LNCaP clone FGC (cell line): ENCODE measurements at places on chromosomes 7 and 10.

DNA sequence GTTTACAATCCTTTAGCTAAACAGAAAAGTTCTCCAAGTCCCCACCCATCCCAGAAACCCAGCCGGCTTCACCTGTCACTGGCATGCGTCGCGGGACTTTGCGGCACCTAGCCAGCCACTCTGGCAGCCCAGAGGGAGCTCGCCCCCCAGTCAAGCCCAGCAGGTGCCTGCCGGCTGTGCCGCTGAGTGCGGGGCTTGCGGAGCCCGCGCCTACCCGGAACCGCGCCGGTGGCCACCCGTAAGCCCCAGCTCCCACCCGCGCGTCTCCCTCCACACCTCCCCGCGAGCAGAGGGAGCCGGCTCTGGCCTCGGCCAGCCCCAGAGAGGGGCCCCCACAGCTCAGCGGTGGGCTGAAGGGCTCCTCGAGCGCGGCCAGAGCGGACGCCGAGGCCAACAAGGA lies 446.1 kb downstream of the GRM8 start:
- no peak for DNase-seq

GRCh38 chr7:47573758-47574481 lies 8.0 kb downstream of the TNS3 start:
- no peak for DNase-seq

- DNase-seq, result no peak
These were observed 6.5 kb upstream of the NANOS1 start for GRCh38 chr10:119022846-119023552.

DNA sequence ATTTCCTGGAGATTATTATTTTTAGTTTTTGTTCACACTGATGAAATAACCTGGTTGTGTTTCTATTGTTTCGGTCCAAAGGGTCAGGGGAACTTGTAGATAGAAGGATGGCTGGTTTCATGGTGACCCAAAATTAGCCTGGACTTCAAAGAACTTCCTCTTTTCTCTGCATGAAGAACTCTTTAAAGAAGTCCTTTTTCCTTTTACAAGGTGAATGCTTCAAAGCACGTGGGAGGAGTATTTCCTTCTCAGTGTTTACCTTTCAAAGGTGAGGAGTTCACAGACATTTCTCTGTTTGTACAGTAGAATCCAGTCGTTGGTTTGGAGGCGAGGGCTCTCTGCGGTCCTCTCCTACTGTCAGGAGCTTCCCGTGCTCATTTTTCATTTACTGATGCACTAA lies 561.7 kb downstream of the GATA3 start:
- peak; percentile 50 for DNase-seq

- DNase-seq, result no peak
These were observed 2.5 kb upstream of the ZNF22 start for GRCh38 chr10:44998146-44998631.

GRCh38 chr10:102267748-102268147 lies 22.4 kb downstream of the GBF1 start:
- no peak for DNase-seq

DNA sequence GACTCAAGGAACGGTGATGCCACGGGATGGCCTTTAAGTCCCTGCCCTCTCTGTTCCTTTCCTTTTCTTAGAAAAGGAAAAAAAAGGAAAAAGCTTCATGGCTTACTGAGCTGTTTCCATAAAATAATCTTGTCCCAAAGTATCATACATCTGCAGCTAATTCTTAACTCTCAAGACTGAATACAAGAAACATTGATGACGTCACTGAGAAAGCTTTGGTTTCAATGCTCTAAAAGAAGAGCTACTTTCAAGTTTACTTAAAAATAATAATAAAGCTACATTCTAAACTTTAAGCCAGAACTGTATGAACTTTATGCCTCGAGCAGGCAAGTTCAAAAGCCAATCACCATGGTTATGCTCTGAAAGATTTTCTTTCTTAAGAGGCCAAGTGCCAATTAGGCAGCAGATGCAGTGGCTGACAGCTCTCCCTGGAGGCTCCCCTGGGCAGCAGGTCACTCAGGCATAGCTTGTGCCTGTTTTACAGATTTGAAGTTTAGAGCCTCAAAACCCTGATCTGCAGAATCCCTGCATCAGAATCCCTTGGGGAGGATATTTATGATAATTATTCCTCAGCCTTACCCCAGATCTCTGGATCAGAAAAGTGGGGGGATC lies 165.0 kb downstream of the CHN2 start:
- no peak for DNase-seq

DNA sequence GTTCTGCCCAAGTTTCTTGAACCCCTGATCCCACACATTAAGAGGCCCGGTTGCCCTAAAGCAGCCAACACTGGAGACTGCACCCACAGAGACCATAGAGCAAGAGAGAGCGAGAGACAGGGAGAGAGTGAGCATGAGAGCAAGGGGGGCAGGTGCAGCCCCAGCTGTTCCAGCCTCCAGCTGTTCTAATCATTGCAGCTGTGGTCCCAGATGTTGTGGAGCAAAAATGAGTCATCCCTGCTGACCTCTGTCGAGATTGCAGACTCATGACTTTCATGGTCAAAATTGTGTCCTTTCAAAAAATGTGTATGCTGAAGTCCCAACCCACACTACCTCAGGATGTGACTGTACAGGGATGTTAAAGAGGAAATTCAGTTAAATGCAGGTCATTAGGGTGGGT lies 143.9 kb upstream of the FRMD4A start:
- DNase-seq, result no peak

DNA sequence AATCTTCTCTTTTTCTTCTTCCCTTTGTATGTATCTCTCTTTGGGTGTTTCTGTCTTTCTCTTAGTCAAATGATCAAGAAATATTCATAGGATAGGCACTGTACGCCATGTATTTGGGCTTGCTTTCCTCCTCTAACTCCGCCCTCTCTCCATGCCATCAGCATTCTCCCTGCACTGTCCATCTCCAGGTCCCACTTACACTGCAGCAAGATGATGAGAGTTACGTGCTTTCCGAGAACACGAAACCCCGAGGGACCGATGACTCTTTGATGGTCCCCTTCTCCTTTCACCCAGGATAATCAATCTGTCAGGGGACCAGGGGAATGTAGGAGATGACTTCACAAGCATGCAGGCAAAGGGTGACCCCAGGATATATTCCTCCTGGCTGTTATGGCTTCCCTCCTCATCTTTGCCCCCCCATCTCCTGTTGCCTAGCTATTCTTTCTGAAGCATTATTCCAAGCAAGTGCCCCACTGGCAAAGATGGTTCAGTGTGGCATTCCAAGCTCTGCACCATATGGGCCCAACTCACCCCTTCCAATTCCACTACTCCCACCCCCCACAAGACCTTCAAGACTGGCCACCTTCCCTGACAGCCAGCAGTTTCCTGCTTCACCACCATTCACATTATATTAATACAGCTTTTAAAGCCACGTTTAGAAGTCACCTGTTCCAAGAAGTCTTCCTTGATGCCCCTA lies 40.0 kb downstream of the HIF1AN start:
- no peak for DNase-seq

DNA sequence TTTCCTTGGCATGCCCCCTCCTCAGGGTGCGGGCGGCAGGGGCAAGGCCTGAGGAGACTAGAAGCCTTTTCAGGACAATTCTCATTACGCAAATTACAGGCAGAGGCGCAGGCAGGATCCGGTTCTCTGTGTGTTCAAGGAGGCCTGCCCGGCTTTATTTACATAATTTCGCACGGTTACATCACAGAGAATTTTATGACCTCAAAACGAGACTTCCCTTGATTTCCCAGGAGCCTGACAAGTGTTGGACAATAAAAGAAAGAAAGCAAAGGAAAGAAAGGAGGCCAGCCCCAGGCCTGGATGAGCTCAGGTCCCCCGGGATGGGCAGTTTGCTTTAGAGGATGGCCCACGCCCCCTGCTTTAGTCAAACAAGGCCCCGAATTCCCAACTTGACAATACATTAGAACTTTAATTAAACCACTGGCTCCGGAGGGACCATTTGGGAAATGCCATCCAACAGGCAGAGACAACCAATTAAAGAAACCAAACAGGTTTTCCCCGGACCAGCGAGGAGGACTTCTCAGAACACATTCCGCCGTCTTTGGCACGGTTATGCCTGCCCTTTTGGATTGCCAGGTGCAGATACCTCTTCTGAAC lies 2.9 kb downstream of the MNX1 start:
- DNase-seq, result peak; percentile 80

GRCh38 chr10:11073410-11073809 lies 55.7 kb downstream of the CELF2 start:
- DNase-seq, result no peak

GRCh38 chr10:78000956-78001472 lies 28.3 kb downstream of the POLR3A start:
- DNase-seq, result no peak

- no peak for DNase-seq
These were observed 11.0 kb downstream of the TWIST1 start for GRCh38 chr7:19106241-19107080.

DNA sequence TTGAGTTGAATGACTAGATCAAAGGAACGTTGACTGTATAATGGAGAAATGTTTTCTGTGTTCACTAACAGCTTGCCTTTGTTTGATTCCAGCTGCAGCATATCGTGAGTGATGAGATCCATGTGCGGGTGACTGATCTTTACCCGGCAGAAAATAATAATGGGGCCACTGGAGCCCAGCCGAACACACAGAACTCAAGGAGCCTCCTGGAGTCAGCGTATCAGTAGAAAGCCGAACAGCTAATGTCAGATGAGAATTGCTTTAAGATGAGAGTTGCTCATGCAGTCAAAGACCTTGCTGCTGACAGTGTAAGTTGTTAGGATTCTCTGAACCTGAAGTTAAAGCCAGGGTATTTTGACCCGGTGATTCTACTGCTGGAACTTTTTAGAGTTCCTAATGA lies 34.3 kb upstream of the MTPAP start:
- DNase-seq, result no peak

DNA sequence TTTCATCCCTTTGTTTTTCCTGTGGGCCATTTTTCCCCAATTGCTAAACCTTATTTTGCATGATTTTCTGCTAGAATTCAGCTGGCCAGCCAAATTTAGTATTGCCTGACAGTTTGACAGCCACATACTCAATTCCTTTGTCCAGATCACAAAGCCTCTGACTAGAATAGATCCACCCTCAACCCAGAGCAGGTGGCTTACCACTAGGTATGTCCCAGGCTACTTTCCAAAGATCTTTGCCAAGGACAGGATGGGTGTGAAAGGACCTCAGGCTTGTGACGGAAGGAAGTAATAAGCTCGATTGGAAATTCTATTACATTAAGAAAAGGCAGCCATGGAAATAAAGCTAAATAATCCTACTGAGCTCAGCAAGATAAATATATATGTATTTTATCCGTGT lies 50.6 kb upstream of the AGK start:
- no peak for DNase-seq

GRCh38 chr7:144885478-144885877 lies 49.6 kb upstream of the TPK1 start:
- no peak for DNase-seq

DNA sequence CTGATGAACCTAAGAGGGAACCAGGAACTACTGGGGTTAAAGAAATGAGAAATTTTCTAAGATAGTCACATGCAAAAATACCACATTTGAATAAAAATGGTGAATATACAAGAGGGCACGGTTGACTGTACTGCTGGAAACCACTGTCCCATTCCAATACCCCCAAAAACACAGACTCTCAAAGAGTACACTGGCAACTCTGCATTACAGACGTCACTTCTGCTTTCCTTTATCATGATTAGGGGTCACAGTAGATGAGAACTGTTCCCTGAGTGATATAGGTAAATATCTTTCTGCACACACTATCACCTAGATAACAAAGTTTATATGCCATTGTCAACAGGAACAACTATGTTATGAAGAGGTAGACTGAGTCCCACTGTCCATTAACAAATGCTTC lies 69.5 kb downstream of the RAPGEF5 start:
- no peak for DNase-seq

DNA sequence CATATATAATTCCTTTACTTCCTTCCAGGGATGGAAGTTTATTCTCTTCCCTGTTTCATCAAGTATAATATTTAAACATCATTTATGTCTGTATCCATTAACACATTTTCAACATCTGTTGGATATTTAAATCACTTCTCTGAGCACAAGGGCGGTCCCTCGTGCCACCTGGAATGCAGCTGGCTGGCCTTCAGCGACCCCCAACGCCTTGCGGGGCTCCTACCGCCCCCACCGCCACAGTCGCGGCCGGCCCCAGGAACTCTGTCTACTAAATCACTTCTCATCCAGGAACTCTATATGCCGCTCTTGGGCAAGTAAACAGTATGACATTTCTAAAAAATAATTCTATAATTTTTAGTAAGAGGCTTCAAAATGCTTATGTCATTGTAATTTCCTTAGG lies 221.1 kb upstream of the PTN start:
- no peak for DNase-seq

GRCh38 chr10:604716-605631 lies 84.5 kb downstream of the DIP2C start:
- no peak for DNase-seq

GRCh38 chr10:61662794-61663259 lies at the start of gene CABCOCO1:
CABCOCO1 (plus strand) TSS chr10:61662929; CDS start chr10:61662973, 44 bp downstream.
- no peak for DNase-seq

GRCh38 chr10:124917428-124918190 lies 24.3 kb upstream of the ZRANB1 start:
- no peak for DNase-seq

- no peak for DNase-seq
These were observed 106.5 kb downstream of the ARHGAP12 start for GRCh38 chr10:31822150-31822549.

- DNase-seq, result no peak
These were observed 89.3 kb upstream of the AGK start for GRCh38 chr7:141461924-141462323.

DNA sequence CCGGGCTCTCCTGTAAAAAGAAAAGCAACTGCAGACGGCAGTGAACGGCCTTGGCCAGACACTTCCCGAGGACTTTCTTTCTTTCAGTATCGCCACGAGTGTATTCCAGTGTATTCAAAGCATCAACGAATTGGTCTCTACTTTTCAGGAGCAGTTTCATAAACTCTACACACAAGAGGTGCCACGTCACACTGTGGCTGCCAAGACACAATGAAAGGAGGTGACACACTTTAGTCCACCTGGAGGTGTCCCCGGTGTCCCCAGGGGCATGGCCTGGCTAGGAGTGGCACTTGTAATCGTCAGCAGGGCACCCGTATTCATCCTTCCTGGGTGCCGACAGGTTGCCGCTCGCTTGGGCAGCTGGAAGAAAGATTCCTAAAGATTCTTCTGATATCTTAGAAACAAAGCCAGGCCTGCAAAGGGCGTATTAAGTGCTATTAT lies 5.0 kb downstream of the TNS3 start:
- DNase-seq, result no peak

GRCh38 chr7:107785926-107786325 lies 17.1 kb downstream of the SLC26A3 start:
- peak; percentile 74 for DNase-seq

GRCh38 chr7:131747658-131748232 lies 191.3 kb upstream of the PODXL start:
- DNase-seq, result no peak

DNA sequence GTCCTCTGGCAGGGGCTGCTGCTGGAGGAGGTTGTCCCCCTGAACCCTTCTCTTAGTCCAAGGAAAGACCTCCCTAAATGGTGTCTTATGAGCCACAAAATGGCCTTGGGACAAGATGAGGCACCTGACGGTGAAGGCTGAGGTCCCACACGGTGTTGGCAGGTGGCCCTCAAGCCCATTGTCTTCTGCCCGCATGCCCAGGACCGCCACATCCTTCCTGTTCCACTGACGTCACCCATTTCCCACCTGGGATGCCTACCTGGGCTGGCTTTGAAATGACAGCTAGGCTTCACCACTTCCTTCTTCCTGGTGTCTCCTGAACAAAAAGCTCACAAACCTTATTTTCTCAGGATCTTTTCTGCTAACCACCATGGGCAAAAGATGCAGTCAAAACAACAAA lies 2.1 kb upstream of the DMBT1 start:
- DNase-seq, result no peak

GRCh38 chr10:60480865-60481563 lies 91.3 kb upstream of the ANK3 start:
- DNase-seq, result peak; percentile 98
